ENCODE measurements at places on chromosomes 5 and 9. TPM values are rescaled to one million over a fixed set of nuclear protein-coding genes. Genes with fewer than 3 reads are reported as not detected.

GRCh38 chr5:5209510-5210286, 69.6 kb downstream of the ADAMTS16 start:
- no peak for DNase-seq

DNA sequence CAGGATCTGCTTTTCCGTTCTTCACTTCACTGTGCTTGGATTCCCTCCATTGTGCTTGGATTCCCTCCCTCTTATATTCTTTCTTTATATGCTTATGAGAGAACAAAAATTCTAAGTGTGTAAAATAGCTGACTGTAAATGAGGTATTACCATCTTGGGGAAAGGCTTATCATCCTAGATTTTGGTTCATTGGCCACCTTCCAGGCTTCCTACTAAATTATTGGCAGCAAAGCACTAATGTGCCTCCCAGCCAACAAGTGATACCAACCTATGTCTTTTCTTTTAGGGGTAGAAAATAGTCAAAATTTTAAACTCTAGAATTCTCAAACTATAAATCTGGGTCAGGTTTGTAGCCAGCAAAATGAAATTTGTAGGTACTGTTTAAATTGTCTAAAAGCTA, 52.7 kb downstream of the NDUFAF2 start:
- DNase-seq: peak; percentile 48

DNA sequence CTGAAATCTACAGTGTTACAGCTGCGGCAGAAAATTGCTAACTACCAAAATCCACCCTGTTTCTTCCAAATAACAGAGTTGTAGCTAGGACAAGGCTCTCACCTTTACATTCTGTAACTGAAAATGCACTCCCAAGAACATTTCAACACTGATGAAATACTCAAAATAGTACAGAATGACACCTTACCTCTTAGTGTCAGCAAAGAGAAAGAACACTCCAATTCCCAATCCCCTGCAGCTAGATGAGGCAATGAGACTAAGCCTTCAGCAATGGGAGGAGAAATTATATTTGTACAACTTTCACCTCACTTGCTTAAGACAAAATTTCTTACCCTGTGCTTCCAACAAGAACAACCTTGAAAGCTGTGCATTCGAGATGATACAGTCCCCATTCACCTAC, 31.2 kb downstream of the STRBP start:
- no peak for DNase-seq

- DNase-seq: no peak
Measured at GRCh38 chr9:136700959-136701667, 11.3 kb upstream of the DIPK1B start.

DNA sequence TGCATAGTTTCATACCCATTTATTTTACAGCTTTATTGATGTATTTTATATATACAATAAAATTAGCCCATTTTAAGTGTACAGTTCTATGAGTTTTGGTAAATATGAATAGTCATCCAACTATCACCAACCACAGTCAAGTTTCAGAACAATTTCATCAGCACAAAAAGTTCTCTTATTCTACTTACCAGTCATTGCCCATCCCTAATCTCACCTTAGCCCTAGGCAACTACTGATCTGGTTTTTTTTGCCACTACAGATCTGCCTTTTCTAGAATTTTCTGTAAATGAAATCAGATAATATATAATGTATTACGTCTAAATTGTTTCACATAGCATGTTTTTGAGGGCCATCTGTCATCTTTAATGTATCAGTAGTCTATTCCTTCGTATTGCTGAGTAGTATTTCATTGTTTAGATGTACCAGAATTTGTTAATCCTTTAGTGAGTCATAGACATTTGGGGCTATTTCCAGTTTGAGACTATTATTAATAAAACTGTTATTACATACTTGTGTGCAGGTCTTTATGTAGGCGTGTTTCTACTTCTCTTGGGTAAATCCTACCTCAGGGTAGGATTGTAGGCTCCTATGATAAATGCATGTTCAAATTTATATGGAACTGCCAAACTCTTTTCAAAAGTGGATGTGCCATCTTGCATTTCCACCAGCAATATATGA, 198.5 kb upstream of the ADAMTSL1 start:
- no peak for DNase-seq

DNA sequence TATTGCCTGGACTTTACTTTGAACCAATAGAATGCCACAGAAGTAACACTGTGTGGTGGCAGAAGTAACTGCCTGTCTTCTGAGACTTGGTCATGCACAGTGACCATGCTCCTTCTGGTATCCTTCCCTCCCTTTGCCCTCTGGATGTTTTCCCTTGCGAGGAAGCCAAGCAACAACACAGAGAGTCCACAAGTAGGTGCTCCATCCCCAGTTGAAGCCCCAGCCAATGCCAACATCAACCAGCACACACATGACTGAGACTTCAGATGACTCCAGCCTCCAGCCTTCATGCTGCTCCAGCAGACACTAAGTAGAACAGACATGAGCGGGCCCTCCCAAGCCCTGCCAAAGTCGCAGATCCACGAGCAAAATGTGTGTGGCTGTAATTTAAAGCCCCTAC, 129.6 kb downstream of the EPB41L4A start:
- no peak for DNase-seq

- DNase-seq: no peak
Measured at GRCh38 chr5:122390694-122391093, 78.7 kb downstream of the SNCAIP start.

GRCh38 chr5:100803397-100803796, 99.7 kb downstream of the ST8SIA4 start:
- DNase-seq: peak; percentile 54

GRCh38 chr9:119343059-119343990, 25.9 kb downstream of the BRINP1 start:
- DNase-seq: no peak

DNA sequence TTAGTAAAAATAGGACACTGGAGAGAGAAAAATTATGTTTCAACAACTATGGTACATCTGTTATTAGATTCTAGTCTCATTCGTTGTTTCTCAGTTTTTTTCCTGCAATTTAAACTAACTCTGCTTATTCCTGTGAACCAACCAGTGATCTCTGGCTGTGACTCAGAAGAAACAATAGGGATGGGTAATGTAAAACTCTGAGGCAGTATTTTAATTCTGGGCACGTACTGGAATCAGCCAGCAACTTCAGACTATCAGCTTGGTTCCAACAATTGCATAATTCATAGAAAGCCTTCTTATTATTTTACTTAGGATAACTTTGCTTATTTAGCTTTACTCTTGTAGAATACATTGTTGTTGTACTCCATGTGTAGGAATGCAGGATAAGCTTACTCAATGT, 28.8 kb downstream of the MLLT3 start:
- peak; percentile 91 for DNase-seq

FRMPD1 gene
- not detected for total RNA-seq

GAPT gene
- total RNA-seq: not detected

ADAMTS6 gene
- 64.9 TPM for total RNA-seq

SMARCA2 gene
- total RNA-seq: 84.0 TPM
